ENCODE measurements at places on chromosomes 16 and 17. TPM values are rescaled to one million over a fixed set of nuclear protein-coding genes. Genes with fewer than 3 reads are reported as not detected.

Gene PITPNM3
- 2.4 TPM for total RNA-seq

Gene DRC3
- total RNA-seq = 2.2 TPM

Gene MYH8
- total RNA-seq = not detected

Gene MARCHF10
- 1.5 TPM for total RNA-seq

Gene LIMD2
- total RNA-seq = 8.2 TPM

Gene ATP1B2
- total RNA-seq = 0.21 TPM

Gene SYNGR3
- 8.2 TPM for total RNA-seq

Gene MAP2K4
- 37.3 TPM for total RNA-seq

Gene HSPB9
- total RNA-seq = not detected

Gene PHOSPHO1
- total RNA-seq = 0.92 TPM

Gene CCDC78
- total RNA-seq = 7.1 TPM

Gene SERPINF2
- total RNA-seq = 2.2 TPM

Gene CD300LG
- not detected for total RNA-seq

Gene HS3ST3B1
- 0.42 TPM for total RNA-seq

Gene ANKS3
- total RNA-seq = 28.0 TPM

Gene TIGD7
- total RNA-seq = 1.9 TPM

Gene ELMO3
- total RNA-seq = 1.3 TPM

Gene KRT12
- not detected for total RNA-seq

Gene TMEM95
- total RNA-seq = not detected

Gene CCDC200
- total RNA-seq = not detected

Gene TMEM114
- not detected for total RNA-seq

Gene CBX4
- total RNA-seq = 36.2 TPM

Gene KCNG4
- total RNA-seq = not detected

Gene TEN1
- total RNA-seq = 25.3 TPM

Gene TAC4
- total RNA-seq = not detected

Gene NPIPB13
- total RNA-seq = 2.2 TPM

Gene PAGR1
- 48.5 TPM for total RNA-seq

Gene BRCA1
- 26.2 TPM for total RNA-seq

Gene ZNF668
- total RNA-seq = 15.2 TPM

Gene CPNE7
- 48.7 TPM for total RNA-seq

Gene CD300H
- total RNA-seq = 0.53 TPM

All from A549 treated with CORT108297 at 1 μM for 4 hours (cell line).